ENCODE measurements at places on chromosomes 11 and 22.

DNA sequence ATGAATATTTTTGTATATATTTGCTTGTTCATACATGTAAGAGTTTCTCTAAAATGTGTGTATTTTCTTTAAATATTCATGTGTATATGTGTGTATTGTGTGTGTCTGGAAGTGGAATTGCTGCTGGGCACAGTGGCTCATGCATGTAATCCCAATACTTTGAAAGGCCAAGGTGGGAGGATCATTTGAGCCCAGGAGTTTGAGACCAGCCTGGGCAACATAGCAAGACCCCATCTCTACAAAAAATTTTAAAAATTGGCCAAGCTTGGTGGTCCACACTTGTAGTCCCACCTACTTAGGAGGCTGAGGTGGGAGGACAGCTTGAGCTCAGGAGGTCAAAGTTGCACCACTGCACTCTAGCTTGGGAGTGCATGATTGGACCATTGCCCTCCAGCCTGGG is 4.7 kb upstream of the LGR4 start:
- no peak overlapping the region for H3K4me3 ChIP-seq
- no peaks in the 10 kb centered on the region for H3K27me3 ChIP-seq
- H3K4me1 ChIP-seq: peaks cover 8% of the 10 kb centered on the region
- H3K36me3 ChIP-seq: no peaks in the 10 kb centered on the region

DNA sequence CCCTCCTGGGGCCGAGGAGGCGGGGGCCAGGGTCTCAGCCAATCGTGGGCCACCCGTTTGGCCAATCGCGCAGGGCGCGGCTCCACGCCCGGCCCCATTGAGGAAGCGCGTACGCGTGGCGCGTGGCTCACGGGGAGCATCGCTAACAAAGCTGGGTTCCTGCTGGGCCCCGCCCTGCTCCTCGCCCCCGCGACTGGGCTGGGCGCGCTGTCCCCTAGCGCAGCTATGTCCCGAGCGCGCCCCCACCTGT is 614 bp upstream of the ASCL2 start:
- peak; percentile 73 for DNase-seq
- H3K27ac ChIP-seq: no peak overlapping the region
- no peaks in the 10 kb centered on the region for H3K36me3 ChIP-seq
- H3K27me3 ChIP-seq: peaks cover 40% of the 10 kb centered on the region
- no peaks in the 10 kb centered on the region for H3K4me1 ChIP-seq

DNA sequence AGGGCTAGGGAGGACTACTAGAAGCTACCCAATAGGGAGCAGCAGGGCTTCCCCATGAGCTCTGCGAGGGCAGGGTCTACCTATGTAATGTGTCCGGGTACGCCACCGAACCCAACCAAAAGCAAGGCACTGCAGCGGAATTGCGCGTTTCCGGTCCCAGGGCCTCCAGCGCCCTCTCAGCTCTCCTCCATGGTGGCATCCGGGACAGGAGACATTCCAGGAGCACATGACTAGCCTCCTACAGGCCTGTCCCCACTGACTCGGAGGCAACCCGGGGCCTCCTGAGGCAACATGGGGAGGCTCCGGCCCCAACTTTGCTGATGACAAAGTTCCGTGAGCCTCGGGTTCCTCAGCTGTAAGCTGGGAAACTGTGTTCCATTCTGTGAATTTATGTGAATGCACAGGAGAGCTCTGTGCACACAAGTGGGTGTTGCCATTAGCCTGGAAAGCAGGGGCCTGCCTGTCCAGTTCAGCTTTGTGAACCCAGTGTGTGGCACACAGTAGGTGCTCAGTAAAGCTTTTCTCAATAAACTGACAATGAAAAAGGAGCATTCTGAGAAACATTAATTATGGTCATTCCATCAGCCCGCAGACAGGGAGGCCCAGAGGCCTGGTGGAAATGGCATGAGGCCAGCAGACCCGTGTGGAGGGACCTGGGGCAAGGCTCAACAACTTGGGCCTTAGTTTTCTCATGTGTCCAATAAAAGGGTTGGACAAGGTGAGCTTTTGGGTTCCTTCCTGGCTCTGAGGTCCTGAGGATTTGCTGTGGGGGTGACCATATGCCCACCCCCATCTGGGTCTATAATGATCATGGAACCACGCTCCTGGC is 50.3 kb downstream of the CHRDL2 start:
- DNase-seq: peak; percentile 70
- peaks cover 25% of the 10 kb centered on the region for H3K4me1 ChIP-seq
- H3K27ac ChIP-seq: no peak overlapping the region
- no peak overlapping the region for H3K4me3 ChIP-seq
- H3K36me3 ChIP-seq: no peaks in the 10 kb centered on the region
- no peaks in the 10 kb centered on the region for H3K27me3 ChIP-seq

DNA sequence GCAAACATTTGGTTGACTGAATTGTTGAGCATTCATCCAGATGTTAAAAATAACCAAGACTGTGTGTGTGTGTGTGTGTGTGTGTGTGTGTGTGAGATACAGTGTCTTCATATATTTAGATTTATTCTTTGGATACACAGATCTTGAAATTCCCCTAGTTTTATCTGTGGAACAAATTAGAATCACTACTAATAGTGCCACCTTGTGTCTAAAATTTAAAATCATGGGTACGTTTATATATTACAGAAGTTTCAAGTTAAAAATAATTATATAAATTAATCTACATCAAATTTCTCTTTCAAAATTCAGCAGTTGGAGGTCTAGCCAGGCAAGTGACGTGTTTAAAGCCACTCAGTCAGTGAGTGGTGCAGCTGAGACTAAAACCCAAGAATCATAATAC is 1566.2 kb upstream of the TENM4 start:
- no peaks in the 10 kb centered on the region for H3K36me3 ChIP-seq
- no peak overlapping the region for H3K4me3 ChIP-seq
- H3K4me1 ChIP-seq: peaks cover 4% of the 10 kb centered on the region
- no peak for DNase-seq

GRCh38 chr11:123316003-123316402 is 114.1 kb upstream of the GRAMD1B start:
- H3K4me1 ChIP-seq: no peaks in the 10 kb centered on the region
- H3K4me3 ChIP-seq: no peak overlapping the region
- no peaks in the 10 kb centered on the region for H3K36me3 ChIP-seq
- no peak for DNase-seq
- H3K27ac ChIP-seq: no peak overlapping the region
- H3K27me3 ChIP-seq: peaks cover 35% of the 10 kb centered on the region

- H3K4me3 ChIP-seq: no peak overlapping the region
- H3K36me3 ChIP-seq: no peaks in the 10 kb centered on the region
- H3K27me3 ChIP-seq: no peaks in the 10 kb centered on the region
Observed at GRCh38 chr11:47393163-47394049, 15.0 kb upstream of the SLC39A13 start.

- DNase-seq: no peak
- H3K27me3 ChIP-seq: peaks cover 19% of the 10 kb centered on the region
- H3K27ac ChIP-seq: no peak overlapping the region
- no peak overlapping the region for H3K4me3 ChIP-seq
Observed at GRCh38 chr22:22954656-22955055, 67.0 kb downstream of the IGLL5 start.

DNA sequence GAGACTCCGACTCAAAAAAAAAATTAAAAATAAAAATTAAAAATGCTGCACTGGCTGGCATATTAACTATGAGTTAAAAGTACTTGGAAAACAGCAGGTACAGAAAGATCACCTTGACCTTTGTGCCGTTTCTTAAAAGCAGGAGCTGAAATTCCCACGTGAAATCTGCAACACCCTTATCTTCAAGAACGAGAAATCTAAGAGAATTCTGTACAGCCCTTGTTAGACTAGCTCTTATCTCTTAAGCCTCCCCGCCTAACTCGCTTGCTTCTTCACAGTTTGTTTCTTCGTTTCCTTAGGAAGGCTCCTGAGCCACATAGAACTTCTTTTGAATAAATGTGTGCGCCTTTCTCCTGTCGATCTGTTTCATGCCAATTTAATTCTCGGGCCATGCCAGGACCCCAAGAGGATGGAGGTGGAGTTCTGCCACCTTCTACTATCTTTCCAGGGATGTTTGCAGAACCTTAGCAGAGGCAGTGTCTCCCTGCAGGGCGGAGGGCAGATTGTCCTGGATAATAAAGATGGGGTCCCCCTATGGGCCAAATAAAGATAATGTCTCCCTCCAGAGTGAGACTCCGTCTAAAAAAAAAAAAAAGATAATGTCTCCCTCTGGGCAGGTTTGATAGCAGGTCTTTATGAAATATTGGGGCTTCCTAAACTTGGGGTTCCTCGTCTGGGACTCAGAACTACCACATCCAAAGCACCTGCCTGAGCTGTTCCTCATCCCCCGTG is 27.4 kb upstream of the SYT8 start:
- H3K36me3 ChIP-seq: no peaks in the 10 kb centered on the region
- H3K4me3 ChIP-seq: no peak overlapping the region
- peaks cover 13% of the 10 kb centered on the region for H3K27me3 ChIP-seq
- DNase-seq: peak; percentile 74
- H3K4me1 ChIP-seq: no peaks in the 10 kb centered on the region

- peaks cover 43% of the 10 kb centered on the region for H3K4me1 ChIP-seq
- H3K27ac ChIP-seq: peak overlapping the region; percentile 84
- H3K36me3 ChIP-seq: peaks cover 95% of the 10 kb centered on the region
- DNase-seq: no peak
- no peak overlapping the region for H3K4me3 ChIP-seq
Observed at GRCh38 chr11:12212174-12212820, 101.9 kb downstream of the MICAL2 start.

DNA sequence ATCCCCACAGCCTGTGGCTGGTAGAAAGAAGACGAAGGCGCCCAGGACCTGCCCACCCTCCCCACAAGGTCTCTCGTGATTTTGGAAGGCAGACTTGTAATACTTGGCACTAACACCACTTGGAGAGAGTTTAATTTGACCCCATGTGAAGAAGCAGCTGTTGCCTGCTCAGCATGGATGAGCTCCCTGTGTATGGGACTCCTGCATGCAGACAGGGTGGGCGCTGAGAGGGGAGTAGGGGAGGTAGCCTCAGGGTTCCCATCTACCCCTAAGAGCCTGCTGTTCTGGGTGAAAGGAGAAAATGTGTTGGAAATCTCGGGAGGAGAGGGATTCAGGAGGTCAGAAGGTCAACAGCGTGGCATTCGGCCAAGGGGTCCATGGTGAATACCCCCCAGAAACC is 625.9 kb downstream of the TBC1D22A start:
- H3K4me1 ChIP-seq: no peaks in the 10 kb centered on the region
- H3K4me3 ChIP-seq: no peak overlapping the region

DNA sequence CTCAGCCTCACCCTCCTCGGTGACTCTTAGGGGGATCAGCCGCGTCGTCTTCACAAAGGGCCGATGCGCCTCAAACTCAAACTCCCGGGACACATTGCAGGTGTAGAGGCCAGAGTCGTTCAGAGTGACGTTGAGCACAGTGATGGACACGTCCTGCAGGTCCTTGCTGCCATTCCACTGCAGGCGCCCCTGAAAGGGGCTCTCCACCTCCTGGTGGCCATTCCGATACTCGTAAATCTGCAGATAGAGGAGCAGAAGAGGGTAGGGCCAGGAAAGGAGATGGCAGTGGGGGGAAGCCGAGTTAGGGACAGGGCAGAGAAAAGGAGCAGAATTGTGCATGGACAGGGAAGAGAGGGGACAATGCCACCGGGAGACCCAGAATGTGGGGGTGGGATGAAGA is 12.0 kb downstream of the SCN3B start:
- H3K36me3 ChIP-seq: no peaks in the 10 kb centered on the region
- no peak overlapping the region for H3K4me3 ChIP-seq
- no peak overlapping the region for H3K27ac ChIP-seq
- peaks cover 7% of the 10 kb centered on the region for H3K27me3 ChIP-seq
- no peaks in the 10 kb centered on the region for H3K4me1 ChIP-seq
- no peak for DNase-seq

GRCh38 chr11:123509737-123510578 is 79.9 kb downstream of the GRAMD1B start:
- DNase-seq: peak; percentile 92
- no peaks in the 10 kb centered on the region for H3K36me3 ChIP-seq
- no peak overlapping the region for H3K4me3 ChIP-seq
- H3K27ac ChIP-seq: no peak overlapping the region
- H3K4me1 ChIP-seq: peaks cover 13% of the 10 kb centered on the region

DNA sequence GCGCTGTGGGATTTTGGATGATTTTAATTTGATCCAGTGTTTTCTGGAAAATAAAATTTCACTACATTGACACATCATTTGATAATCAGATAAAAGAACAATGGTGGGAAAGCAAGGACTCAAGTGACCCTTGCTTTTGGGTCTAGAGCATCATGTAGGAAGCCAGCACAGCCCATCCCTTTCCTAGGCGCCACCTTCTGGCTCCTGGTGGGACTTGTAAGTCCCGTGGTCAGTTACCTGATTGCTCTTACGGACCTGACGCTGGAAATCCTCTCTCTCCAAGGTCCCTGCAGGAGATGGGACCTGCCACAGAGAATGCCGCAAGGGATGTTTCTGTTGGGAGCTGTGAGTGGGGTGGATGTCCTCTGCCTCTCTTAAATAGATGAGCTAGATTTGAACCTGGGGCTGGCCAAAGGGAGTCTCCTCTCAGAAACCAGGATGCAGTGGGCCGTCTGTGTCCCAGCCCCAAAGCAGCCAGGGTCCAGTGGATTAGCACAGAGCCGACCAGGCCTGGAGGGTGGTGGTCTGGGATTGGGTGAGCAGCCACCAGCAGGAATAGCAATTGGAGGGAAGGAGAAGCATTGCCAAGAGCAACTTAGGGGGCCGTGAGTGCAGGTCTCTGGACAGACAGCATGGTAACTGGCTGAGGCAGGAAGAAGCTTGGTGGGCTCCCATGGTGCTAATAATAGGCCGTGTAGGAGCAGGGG is 21.7 kb downstream of the TIMP3 start:
- H3K4me3 ChIP-seq: no peak overlapping the region
- no peak overlapping the region for H3K27ac ChIP-seq
- H3K4me1 ChIP-seq: no peaks in the 10 kb centered on the region
- no peak for DNase-seq

DNA sequence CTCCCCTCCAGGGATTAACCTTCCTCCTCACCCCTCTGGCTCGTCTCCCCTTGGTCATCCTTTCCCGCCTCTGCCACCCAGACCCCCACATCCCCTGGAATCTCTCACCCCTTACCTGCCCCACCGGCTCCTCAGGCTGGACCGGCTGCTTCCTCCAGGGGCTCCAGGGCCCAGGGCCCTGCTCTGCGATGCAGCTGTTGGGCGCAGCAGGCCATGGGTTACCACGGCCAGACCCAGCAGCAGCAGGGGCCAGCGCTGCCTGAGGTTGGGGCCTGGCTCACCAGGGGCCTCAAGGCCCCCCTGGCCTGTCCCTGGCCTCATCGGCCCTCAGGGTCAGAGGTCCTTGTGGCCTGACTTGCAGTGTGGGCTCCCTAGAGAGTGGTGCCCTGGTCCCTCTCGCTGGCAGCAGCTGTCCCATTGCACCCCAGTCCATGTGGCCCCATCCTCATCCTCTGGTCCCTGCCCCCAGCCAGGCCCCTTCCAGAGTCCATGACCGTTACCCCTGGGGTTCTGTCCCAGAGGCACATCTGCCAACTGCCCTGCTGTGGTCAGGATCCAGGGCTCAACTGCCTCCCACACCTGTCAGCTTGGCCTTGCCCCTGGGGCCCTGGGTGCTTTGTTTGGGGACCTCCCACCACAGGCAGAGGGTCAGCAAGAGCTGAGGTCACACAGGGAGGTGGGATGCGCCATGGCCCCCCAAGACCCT is at the start of gene IGLL1:
Gene IGLL1 (minus strand): TSS at position 421 of the 706 bp plus-strand sequence. CDS start 100 bp downstream, at position 321.
- H3K4me1 ChIP-seq: no peaks in the 10 kb centered on the region
- DNase-seq: peak; percentile 50
- H3K27me3 ChIP-seq: peaks cover 2% of the 10 kb centered on the region

- DNase-seq: no peak
- H3K27me3 ChIP-seq: no peaks in the 10 kb centered on the region
- no peak overlapping the region for H3K27ac ChIP-seq
- H3K4me3 ChIP-seq: no peak overlapping the region
- H3K4me1 ChIP-seq: no peaks in the 10 kb centered on the region
Observed at GRCh38 chr11:63227521-63228107, 15.8 kb downstream of the SLC22A25 start.

GRCh38 chr22:50305393-50305922 is 2.0 kb downstream of the PLXNB2 start:
- DNase-seq: no peak
- H3K27ac ChIP-seq: peak overlapping the region; percentile 96
- peak overlapping the region; percentile 87 for H3K4me3 ChIP-seq
